ENCODE measurements at places on chromosomes 16 and 17.

GRCh38 chr17:56824503-56824902, 9.2 kb downstream of the C17orf67 start:
- no peak for DNase-seq

GRCh38 chr17:64418506-64419339, 28.1 kb upstream of the PECAM1 start:
- no peak for DNase-seq

DNA sequence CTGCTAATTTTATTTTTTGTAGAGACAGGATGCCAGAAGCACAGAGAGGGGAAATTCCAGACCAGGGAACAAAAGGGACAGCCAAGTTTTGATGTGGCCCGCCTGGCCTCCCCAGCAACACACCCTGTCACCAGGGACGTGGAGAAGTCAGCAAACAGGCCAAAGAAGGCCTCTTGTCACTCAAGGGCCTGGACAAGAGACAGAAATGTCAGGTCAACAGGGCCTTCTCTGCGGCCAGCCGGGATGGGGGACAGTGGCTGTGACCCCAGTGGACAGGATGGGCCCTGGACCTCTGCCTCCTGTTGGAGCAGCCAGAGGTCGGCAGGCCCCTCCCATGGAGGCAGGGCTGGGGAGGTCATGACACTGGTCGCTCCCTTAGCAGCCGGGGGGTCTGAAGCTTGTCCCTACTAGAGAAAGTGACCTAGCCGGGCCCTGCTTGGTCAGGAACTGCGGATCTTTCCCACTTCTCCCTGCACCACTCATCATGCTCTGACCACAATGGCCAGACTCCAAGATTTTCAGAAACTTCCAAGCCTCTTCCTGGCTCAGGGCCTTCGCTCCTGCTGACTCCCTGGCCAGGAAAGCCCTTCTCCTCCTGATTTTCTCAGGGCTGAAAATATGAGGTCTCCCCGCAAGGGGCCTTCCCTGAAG, 9.2 kb upstream of the TVP23A start:
- peak; percentile 90 for DNase-seq

- peak; percentile 92 for DNase-seq
These were observed 216.6 kb upstream of the IRX3 start for GRCh38 chr16:54503011-54503855.

- no peak for DNase-seq
These were observed 23.0 kb downstream of the TMC6 start for GRCh38 chr17:78105551-78105950.

- peak; percentile 62 for DNase-seq
These were observed 66.0 kb upstream of the ZNF423 start for GRCh38 chr16:49921791-49922456.

- DNase-seq: no peak
These were observed 53.2 kb downstream of the CDYL2 start for GRCh38 chr16:80751167-80751566.

- DNase-seq: peak; percentile 20
These were observed 110.4 kb downstream of the CMIP start for GRCh38 chr16:81554979-81555378.

- no peak for DNase-seq
These were observed 405.0 kb downstream of the WWOX start for GRCh38 chr16:78504401-78504851.

- DNase-seq: no peak
These were observed 6.3 kb downstream of the LMF1 start for GRCh38 chr16:964356-965035.

DNA sequence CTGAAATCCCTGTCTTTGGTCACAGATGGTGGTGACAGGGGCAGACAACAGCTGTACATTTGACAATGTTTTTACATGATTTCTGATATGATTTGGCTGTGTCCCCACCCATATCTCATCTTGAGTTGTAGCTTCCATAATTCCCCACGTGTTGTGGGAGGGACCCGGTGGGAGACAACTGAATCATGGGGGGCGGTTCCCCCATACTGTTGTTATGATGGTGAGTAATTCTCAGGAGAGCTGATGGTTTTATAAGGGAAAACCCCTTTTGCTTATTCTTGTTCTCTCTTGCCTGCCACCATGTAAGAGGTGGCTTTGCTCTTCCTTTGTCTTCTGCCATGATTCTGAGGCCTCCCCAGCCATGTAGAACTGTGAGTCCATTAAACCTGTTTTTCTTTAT, 353.9 kb downstream of the CPPED1 start:
- DNase-seq: no peak

GRCh38 chr17:74595037-74595750, 3.1 kb upstream of the CD300LD start:
- DNase-seq: no peak

DNA sequence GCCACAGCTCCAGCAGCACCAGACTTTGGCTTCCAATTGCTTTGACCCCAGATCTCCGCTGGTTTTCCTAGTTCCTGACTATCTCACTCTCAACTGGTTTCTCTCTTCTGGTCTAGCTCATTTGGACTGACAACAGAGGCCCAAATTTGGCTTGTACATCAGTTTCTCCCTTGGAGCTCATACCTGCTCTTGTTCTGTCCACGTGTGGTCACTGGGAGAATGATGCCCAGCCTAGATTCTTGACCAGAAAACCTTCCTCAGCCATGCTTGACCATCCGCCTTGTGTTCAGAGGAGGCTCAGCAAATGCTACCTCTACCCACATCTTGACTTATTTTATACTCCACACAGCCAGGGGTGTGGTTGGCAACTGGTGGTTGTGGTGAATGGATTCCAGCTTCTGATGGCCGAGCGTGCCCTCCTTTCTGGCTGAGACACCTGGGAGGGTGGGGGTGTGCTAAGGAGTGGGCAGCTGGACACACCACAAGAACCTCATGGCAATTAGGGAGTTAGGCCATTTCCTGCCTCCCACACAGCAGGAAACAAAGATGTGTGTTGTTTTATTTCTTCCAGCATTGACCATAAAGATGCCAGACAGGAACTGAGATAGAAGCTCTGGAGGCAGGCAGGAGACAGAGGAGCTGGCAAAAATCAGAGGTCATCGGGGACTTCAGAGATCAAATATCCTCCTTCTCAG, 93.8 kb upstream of the FAM20A start:
- no peak for DNase-seq

- DNase-seq: no peak
These were observed 43.5 kb downstream of the AP2B1 start for GRCh38 chr17:35630530-35631148.

GRCh38 chr17:7560172-7561027, 1.3 kb upstream of the SENP3 start:
- no peak for DNase-seq
